Activated naive CD8-positive, alpha-beta T cell treated with anti-CD3 and anti-CD28 coated beads, Interleukin-2, amount 50 U/mL, for 16 hours (primary cell): ENCODE measurements at places on chromosomes 3 and 15.

DNA sequence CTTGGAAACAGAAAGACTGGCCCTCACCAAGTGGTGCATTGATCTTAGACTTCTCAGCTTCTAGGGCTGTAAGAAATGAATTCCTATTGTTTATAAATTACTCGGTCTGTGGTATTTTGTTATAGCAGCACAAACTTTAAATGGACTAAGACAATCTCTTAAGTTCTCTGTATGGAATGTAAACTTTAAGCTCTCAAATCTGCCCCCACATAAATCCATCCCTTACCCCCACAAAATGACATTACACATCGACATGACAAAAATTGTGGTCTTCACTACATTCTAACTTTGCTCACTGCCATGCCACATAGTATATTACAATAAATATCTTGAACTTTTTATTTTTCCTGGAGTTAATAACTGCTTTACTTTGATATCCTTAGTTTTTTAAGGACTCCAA is 121.3 kb downstream of the MYLK start:
- no peak for DNase-seq

DNA sequence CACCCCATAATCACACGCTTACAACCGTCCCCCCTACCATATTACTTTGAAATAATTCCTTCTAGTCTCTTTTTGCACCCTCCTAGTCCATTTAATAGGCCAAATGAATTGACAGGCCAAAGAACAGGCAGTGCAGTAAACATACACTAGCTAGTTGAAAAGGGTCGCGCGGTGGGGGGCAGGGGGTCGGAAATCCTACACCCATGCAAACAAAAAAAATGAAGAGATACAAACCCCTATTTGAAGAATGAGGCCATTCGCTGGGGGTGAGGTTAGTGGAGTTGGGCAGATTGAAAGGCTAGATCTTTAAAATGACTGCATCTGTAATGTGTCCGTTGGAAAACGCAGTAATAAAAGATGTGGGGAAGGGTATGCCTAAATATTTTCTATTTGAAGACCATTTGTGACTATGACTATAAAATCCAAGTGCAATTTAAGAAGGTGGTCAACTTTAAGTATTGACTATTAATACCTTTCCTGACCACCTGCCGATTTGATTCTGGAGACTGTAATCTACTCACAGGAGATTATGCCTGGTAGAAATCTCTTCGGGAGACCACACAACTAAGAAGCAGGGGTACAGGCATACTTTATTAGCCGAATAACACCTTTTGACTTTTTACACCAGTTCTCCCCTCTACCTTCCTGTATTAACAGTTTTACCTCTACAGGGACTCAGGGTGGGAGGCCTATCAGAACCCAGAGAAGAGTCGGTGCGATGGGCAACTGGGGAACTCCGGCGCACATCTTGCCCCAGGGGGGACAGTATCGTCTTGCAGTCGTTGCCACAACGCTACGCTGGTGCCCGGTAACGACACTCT is 762 bp upstream of the ARL6 start:
- no peak for DNase-seq

DNA sequence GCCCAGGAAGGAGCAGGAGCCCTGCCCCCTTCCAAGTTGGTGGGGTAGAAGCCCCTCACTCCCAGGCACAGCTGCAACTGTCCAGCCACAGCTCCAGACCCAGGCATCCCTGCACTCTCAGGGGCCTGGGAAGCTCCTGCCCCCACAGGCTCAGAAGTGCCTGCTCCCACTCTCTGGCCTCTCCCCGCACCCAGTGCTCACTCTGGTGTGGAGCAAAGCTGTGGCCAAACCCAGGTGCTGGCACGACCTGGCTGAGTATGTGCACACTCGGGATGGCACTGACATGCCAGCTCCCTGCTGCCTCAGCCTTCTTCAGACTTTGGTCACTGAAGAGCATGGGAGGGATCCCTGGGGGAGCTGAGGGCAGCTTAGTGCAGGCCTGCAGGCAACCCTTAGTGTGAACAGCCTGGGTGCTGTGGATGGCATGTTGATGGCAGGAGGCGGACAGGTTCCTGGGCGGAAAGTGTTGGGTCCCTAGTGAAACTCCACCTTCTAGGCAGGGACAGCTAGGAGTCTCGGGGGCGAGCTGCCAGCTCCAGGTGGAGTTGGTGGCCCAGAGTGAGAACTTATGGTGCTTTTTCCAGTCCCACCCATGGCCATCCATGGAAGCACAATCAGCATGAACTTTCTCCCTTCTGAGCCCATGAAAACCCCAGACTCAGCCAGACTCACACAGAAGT is 489.2 kb upstream of the ROBO2 start:
- DNase-seq = no peak

DNA sequence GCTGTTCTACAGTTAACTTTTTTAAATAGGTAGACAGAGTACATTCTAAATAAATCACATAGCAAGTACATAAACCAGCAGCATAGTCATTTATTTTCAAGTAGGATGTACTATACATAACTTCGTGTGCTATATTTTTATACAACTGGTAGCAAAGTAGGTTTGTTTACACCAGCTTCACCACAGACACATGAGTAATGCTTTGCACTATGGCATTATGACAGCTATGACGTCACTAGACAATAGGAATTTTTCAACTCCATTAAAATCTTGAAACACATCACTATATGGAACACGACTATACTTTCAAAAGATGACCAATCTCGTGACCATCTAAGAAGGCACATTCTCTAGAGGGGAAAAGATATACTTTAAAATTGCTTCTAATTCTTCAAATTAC is 3.5 kb downstream of the TEX55 start:
- no peak for DNase-seq

DNA sequence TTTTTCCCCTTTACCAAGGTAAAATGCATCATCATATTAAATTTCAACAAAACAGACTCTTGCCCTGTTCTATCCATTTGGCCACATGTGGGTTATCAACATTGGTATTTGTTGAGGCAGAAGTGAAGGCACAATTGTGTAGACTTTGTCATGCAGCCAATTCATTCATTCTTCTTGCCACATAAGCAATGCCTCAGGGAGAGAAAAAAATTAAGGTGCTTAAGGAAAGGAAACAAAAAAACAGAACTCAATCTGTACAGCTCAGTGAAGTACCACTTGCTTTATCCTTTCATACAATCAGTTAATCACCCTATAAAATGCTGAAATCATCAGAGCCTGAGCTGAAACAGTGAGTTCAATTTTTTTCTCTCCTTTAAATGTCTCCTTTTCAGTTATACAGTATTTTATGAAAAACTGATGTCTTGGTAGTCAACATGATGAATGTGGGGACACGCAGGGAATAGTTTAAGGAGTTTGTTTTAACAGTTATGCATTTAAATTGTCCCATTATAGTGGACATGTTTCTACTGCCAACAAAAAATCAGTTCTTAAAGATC is 588.9 kb downstream of the MFSD1 start:
- no peak for DNase-seq

- no peak for DNase-seq
These were observed 228.5 kb downstream of the CHL1 start for GRCh38 chr3:425079-425478.

GRCh38 chr15:81454024-81454423 is 80.0 kb upstream of the TMC3 start:
- DNase-seq = no peak
